ENCODE measurements at places on chromosomes 3 and 15.

DNA sequence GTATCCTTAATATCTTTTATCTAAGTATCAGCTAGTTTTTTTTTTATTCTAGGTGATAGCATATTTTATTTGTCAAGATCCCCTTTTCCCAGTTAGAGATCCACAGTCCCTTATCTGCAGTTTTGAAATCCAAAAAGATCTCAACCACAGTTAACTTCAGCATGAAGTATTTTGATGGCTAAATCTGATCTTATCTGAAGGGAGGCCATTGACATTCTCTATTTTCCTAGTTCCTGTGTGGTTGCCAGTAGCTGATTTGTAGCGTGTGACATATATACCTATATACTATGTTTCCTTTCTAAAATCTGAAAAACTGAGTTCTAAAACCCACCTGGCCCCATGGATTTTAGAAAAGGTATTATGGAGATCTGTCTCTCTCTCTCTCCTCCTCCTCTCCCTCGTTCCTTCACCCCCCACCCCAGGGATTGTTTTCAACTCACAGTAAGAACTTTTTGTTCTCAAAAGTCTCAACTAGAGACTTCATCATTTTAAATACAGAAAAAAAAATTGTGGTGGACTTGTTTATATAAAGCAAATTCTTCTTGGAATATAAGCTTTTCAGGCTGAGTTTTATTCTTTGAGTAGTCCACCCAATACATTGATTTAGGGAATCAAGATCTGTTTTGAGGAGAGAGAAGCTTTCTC lies 12.3 kb downstream of the TCF12 start:
- no peak for DNase-seq

- no peak for DNase-seq
Measured at GRCh38 chr3:70028361-70028760, 28.8 kb downstream of the SAMMSON start.

DNA sequence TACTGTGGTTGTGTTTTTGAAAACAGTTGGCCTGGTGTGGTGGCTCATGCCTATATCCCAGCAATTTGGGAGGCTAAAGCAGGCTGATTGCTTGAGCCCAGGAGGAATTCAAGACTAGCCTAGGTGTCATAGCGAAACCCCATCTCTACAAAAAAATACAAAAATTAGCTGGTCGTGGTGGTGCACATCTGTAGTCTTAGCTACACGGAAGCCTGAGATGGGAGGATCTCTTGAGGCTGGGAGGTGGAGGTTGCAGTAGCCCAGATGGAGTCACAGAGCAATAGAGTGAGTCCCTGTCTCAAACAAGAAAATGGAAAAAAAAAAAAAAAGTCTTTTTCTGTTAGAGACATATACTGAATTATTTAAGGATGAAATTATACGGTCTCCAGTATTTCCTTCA lies 14.7 kb upstream of the LRRFIP2 start:
- no peak for DNase-seq

GRCh38 chr3:55165278-55165677 lies 237.4 kb upstream of the LRTM1 start:
- DNase-seq: no peak

GRCh38 chr3:187255314-187255713 lies 36.2 kb downstream of the MASP1 start:
- no peak for DNase-seq

DNA sequence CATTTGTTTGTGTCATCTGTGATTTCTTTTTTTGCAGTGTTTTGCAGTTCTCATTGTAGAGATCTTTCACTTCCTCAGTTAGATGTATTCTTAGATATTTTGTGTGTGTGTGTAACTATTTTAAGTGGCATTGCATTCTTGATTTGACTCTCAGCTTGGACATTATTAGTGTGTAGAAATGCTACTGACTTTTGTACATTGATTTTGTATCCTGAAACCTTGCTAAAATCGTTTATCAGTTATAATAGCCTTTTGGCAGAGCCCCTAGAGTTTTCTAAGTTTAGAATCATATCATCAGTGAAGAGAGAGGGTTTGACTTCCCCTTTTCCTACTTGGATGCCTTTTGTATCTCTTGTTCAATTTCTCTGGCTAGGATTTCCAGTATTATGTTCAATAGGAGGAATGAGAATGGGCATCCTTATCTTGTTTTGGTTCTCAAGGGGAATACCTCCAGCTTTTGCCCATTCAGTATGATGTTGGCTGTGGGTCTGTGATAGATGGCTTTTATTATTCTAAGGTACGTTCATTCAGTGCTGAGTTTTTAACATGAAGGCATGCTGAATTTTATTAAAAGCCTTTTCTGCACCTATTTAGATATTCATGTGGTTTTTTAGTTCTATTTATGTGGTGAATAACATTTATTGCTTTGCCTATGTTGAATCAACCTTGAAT lies 211.7 kb downstream of the MBNL1 start:
- no peak for DNase-seq

DNA sequence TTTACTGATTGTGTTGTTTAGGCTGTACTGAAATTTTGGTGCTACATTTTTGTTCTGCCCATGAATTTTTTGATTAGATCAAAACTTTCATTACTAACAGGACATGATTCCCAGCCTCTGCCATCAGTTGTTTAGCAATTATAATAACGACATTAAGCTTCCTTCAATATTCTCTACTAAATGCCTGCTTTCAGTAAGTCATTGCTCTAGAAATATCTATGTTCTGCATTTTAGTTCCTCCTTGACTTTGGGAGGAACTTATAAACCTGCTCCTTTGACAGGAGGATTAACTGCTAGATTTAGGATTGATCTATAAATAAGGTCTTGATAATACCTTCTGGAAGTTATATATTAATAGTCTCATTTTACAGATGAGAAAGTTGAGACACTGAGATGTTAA lies 269.1 kb downstream of the RAP2B start:
- no peak for DNase-seq

DNA sequence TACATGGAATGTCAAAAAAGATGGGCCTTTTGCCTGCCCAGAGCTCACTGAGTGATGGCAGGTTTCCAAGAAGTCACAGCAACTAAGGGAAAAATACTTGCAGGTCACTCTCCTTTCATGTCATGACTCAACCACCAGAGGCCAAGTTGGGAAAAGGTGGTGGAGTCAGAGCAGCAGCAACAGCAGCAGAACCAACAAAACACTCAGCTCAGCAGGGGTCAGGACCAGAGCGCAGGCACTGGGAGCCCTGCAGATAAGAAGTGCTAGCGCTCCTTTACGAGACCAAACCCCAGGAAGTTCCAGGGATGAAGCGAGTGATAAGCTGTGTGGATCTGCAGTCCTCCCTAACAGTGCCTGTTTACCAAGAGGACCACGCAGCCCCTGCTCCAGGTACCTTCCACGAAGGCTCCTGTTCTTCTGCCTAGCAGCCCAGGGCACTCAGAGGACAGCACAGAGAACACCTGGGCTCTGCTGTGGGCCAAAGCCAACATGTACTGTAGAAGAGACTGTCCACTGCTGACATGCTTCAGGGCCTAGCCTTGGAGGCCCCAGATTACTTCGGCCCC lies 26.0 kb downstream of the POC1A start:
- DNase-seq: no peak

Data from T follicular helper cell (primary cell).